ENCODE measurements at places on chromosomes 4 and X. TPM values are rescaled to one million over a fixed set of nuclear protein-coding genes. Genes with fewer than 3 reads are reported as not detected.

CBR4 gene
- total RNA-seq, result 43.4 TPM

GYPB gene
- 3.4 TPM for total RNA-seq

STK26 gene
- total RNA-seq, result 0.78 TPM

NHSL2 gene
- 0.78 TPM for total RNA-seq

PAGE4 gene
- not detected for total RNA-seq

PDGFRA gene
- 74.7 TPM for total RNA-seq

TKTL2 gene
- total RNA-seq, result 0.47 TPM

STK32B gene
- total RNA-seq, result 25.9 TPM

TMPRSS11A gene
- total RNA-seq, result not detected

MAGEC2 gene
- not detected for total RNA-seq

ANK2 gene
- 648 TPM for total RNA-seq

ENAM gene
- not detected for total RNA-seq

CENPI gene
- 7.0 TPM for total RNA-seq

PAGE1 gene
- not detected for total RNA-seq

UGT2B11 gene
- not detected for total RNA-seq

CENPVL1 gene
- 1.7 TPM for total RNA-seq

CRLF2 gene
- not detected for total RNA-seq

TBC1D8B gene
- 0.78 TPM for total RNA-seq

ESX1 gene
- total RNA-seq, result not detected

FAM47B gene
- total RNA-seq, result not detected

IL3RA gene
- total RNA-seq, result 0.94 TPM

NLRP2B gene
- total RNA-seq, result 0.16 TPM

SFRP2 gene
- 1.1 TPM for total RNA-seq
